ENCODE measurements at places on chromosomes 1 and 21.

DNA sequence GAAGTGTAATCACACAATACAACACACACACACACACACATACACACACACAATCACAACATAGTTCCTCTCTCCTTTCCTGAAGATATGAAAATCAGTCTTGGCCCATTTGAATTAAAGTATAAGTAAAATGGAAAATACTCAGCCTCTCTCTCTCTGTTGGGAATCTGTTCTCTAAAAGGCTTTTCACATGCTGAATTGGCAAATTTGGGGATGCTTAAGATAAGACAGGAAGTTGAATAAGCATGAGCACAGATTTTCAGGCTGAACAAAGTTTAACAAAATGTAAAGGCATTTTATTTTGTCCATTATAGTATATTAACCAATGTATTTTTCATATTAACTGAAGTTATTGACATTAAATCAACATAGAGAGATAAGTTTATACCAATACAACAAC is 23.7 kb upstream of the FMO2 start:
- DNase-seq = no peak

- DNase-seq = no peak
Measured at GRCh38 chr1:11528611-11529261, 49.8 kb downstream of the DISP3 start.

DNA sequence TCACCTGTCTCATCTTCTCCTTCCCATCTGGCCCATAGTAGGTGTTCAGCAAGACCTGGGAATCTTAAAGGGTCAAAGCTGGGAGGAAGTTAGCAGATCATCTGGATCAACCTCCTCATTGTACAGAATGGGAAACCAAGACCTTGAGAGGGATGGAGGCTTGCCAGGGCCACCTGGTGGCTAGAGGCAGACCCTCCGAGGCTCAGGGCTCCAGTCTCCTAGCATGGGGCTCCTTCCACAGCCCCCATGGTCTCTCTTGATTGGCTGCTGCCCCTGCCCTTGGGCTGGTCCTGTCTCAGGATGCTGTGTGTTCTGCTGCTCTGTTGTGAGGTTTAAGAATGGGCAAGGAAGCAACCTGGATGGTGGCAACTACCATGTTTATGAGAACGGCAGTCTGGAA is 68.7 kb upstream of the CNTN2 start:
- no peak for DNase-seq

GRCh38 chr1:66981679-66982078 is 56.9 kb downstream of the MIER1 start:
- no peak for DNase-seq

GRCh38 chr1:20359451-20360330 is 69.0 kb downstream of the VWA5B1 start:
- DNase-seq = no peak

DNA sequence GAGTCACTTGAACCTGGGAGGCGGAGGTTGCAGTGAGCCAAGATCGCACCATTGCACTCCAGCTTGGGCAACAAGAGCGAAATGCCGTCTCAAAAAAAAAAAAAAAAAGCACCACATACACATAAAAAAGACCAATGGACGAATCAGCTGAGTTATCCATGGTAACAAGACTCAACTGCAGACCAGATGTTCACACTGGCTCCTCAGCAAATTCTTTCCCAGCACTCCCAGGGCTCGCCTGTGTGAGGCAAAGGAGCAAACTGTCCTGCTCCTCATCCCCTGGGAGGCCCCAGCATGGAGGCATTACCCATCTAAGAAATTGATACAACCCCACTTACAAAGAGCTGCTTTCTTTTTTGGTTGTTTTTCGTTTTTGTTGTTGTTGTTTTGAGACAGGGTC is 3.1 kb downstream of the TMEM234 start:
- DNase-seq = no peak

DNA sequence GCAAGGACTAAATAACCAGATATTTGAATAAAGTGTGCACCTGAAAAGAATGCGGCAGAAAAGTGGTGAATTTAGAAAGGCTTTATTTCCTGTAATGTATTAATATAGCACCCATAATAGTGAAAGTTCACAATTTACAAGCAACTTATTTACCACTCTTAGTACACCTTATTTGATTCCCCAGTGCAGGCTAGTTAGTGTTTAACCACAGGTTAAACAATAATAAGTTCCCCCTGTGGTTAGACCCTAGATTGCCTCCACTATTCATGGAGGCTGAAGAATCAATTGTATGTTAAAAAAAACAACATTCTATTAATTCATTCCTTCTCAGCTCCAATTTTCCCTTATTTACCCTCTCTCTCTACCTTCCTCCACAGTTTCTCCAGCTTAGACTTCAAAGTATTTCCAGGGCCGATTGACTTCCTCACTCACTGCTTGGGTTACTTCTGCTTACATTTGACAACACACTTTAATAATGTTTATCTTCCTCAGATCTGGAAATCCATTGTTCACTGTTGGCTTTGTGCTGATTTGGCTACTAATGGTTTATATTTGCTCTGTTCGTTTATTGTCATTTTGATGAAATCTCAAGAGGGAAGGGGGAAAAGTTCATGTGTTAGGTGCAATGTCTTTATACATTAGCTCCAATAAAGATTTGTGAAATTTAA is 796.3 kb downstream of the BRINP3 start:
- no peak for DNase-seq

DNA sequence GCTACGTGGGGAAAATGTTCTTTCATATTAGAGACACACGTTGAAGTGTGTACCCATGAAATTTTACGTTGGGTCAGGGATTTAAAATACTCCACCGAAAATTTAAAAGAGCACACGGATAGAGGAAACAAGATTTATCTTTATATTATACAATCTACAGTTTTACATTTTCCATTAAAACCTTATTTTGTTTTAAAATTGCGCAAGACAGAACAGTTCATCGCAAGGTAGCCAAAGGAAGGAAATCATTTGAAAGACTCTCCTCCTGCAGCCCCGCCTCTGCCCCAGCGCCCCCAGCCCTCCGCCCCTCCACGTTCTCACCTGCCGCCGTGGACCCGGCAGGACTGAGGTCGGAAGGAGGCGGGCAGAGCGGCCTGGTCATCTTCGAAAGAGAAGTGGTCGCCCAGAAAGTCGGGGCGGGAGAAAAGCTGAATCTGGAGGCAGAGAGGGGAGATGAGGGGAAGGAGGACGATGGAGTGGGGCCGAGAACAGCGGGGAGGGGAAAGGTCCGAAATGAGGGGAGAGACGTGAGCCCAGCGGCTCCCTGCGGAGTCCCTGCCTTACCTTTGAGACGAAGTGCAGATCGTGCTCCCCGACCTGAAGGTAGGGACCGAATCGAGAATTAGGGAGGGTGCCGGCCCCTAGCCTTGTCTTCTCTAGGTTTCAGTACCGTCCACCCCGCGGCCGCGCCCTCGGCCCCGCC is 18.0 kb downstream of the CRYBG2 start:
- no peak for DNase-seq

GRCh38 chr1:167923324-167924056 is 9.6 kb upstream of the ADCY10 start:
- no peak for DNase-seq

DNA sequence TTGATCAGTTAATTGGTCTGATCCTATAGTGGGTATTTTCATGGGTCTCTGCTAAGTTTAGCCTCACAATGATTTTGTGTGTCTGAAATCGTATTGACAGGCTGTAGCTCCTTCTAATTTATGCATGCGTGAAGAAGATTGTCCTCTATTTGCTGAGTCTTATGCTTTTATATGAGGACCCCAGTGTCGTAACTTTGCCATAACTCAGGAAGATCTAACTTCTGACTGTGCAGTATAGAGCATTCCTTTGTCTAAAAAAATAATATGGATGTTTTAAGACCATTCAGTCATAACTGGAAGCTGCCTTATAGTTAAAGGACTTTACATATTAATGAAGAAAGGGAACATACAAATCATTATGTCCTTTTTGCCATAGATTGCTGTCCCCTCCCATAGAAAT is 73.3 kb downstream of the CAMTA1 start:
- DNase-seq = no peak

DNA sequence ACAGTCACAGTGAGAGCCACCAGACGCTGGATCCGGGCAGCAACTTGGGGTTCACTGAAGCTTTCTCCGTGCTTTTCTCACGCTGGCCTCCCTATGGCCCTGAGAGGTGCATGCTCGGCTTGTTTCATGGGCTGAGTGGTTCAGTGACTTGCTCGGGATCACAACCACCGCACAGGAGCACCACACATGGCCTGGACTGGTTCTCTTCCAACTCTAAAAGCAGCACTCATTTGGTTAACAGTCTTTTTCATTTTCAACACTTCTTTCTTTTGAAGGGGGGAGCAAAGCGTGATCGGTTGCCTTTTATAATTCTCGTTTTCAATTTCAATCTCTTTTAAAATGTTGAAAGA is 26.2 kb downstream of the UBIAD1 start:
- no peak for DNase-seq

DNA sequence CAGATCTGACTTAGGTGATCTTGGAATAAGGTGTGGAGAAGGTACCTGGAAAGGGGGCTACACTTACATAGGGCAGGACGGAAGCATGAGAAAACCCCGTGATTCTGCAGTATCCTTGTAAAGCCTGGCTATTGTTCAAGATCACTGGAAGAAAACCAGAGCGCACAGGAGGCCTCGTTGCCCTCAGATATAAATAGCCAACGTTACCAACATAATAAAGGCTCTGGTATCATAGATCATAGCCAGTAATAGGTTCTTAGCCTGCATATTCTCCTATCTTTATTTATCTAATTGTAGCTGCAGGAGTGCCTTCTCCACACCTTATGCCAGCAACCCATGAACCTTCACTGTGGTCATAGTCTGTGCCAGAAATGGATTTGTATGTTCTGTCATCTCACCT is 35.9 kb upstream of the MPZL1 start:
- no peak for DNase-seq

DNA sequence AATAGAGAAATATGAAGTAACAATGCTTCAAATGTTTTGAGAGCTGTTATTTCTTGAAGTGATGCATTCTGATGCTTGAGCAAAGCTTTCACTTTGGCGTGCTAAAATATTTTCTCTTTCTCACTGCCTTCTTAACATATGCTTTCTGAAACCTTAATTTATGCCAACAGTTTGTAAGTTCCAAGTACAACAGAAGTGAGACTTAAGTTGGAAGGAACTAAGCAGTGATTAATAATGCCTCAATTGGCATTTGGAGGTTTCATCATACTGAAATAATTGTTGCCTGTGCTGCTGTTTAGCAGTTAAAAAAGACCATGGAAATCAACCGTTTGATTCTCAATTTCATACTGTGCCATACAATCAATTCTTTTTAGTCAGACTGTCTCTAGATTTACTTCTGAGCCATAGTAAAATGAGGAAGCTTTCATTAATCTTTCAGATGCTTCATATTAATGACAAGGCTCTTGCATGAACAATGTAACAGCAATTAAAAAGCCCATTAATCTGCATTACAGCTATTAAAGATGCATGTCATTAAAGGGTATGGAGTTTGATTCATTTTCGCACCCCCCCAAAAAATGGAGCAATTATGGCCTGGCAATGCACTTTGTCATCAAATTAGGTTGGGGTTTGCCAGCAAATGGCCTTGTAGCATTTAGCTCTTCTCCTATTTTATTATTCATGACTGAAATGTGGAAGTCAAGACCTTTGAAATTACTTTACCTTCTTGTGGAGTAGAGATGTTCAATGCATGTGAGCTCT is 375.3 kb downstream of the USH2A start:
- no peak for DNase-seq

GRCh38 chr21:46555678-46556077 is 49.2 kb downstream of the S100B start:
- DNase-seq = no peak

DNA sequence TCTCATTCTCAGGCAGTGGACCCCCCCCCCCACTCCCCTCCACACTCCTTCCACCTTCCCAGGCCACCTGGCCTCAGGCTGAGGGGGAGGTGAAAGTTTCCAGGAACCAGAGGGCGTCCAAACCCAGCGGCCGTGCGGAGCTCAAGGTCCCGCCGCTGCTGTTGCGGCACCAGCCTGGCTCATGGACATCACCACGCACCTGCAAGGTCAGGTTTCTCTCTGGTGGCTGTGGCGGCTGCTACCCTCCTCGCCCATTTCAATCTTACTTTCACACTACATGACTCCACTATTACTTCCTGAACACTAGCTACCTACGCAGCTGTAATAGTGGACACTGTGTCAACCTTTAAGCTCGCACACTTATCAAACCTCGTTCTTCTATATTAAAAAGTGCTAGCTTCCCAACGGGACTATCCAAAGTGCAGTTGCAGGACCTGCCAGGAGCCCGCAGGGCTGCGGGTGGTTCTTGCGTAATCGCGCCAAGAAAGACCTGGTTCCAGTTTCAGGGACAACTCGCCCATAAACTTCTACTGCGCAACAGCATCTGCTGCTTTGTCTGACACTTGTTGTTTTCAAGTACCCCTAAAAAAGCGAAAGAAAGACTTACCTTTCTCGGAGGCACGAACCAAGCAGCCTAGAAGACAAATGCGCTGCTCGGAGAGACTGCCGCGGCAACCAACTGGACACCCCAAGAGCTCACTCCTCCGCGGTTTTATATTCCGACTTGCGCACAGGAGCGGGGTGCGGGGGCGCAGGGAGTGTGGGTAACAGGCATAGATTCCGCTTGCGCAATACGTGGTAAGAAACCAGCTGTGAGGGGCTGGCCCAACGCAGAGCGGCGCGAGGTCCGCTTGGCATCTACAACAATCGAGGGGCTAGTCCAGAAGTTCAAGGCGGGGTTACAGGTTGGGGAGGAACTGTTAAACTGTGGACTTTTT is at the start of gene DIRAS3:
Gene DIRAS3 (minus strand): TSS at position 687 of the 938 bp plus-strand sequence. CDS start 3,330 bp downstream, outside the sequence.
- no peak for DNase-seq

DNA sequence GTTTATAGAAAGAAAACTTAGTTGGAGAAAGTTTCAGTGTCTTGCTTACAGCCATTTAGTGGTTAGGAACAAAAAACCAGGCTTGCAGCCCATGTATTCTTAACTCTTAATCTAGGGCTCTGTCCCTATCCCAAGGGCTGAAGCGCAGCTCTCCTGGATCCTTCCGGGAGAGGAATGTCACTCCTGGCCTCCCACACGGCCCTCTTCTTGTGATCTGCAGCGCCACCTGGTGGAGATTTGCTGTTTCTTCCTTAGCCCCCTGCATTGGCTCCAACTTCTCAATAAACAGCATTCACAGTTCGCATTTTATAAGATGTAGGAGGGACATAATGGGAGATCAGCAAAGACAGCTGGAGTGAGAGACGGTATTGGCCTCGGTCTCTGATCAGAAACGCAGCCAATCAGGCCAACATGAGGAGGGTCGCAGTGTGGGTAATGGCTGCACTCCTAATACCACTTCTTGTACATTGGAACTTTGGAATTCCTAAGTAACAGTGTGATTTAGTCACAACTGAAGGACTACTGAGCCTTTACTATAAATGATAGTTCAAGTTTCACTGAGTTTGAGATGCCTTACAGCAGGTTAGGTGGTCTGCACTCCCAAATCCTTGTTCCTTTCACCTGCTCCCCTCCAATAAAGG is 283.4 kb downstream of the ASTN1 start:
- DNase-seq = peak; percentile 65

GRCh38 chr1:222970040-222970439 is 155.2 kb downstream of the DISP1 start:
- DNase-seq = peak; percentile 54

GRCh38 chr1:15245593-15246360 is 1.2 kb upstream of the FHAD1 start:
- DNase-seq = no peak

Measured in NCI-H1694 treated with DMSO at 0.1 percent for 48 hours (cell line).